Caco-2 (cell line): ENCODE measurements at places on chromosomes 4 and X.

DNA sequence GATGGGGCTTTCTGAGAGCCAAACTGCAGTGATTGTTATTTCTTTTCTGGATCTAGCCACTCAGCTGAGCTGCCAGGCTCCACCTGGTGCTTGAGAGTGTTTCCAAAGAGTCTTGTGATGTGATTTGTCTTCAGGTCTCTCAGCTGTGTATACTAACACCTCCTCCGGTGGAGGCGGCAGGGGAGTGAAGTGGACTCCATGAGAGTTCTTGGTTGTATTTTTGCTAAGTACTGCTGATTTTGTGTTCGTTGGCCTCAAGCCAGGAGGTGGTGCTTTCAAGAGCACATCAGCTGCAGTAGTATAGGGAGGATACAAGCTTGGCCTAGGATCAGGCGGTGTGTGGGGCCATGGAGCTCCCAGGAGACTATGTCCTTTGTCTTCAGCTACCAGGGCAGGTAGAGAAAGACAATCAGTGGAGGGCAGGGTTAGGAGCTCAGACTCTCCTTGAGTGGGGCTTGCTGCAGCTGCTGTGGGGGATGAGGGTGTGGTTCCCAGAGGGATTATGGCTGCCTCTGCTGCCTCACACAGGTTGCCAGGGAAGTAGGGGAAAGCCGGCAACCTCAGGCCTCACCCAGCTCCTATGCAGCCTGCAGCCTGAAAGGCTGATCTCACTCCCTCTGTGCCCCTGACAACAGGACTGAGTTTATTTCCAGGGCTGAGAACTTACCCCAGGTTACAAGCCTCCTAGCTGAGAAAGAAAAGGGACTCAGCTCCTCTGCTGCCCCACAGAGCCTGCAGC lies 62.4 kb downstream of the NPFFR2 start:
- H3K27me3 ChIP-seq, result no peaks in the 10 kb centered on the region
- no peaks in the 10 kb centered on the region for H3K36me3 ChIP-seq
- no peak for DNase-seq
- no peaks in the 10 kb centered on the region for H3K4me1 ChIP-seq

- no peaks in the 10 kb centered on the region; the same call in 1 of the 2 replicates for H3K27me3 ChIP-seq
- no peak overlapping the region for H3K4me3 ChIP-seq
- H3K36me3 ChIP-seq, result no peaks in the 10 kb centered on the region
- no peak for DNase-seq
- no peak overlapping the region for H3K27ac ChIP-seq
Observed at GRCh38 chr4:23970201-23970850, 80.5 kb upstream of the PPARGC1A start.

DNA sequence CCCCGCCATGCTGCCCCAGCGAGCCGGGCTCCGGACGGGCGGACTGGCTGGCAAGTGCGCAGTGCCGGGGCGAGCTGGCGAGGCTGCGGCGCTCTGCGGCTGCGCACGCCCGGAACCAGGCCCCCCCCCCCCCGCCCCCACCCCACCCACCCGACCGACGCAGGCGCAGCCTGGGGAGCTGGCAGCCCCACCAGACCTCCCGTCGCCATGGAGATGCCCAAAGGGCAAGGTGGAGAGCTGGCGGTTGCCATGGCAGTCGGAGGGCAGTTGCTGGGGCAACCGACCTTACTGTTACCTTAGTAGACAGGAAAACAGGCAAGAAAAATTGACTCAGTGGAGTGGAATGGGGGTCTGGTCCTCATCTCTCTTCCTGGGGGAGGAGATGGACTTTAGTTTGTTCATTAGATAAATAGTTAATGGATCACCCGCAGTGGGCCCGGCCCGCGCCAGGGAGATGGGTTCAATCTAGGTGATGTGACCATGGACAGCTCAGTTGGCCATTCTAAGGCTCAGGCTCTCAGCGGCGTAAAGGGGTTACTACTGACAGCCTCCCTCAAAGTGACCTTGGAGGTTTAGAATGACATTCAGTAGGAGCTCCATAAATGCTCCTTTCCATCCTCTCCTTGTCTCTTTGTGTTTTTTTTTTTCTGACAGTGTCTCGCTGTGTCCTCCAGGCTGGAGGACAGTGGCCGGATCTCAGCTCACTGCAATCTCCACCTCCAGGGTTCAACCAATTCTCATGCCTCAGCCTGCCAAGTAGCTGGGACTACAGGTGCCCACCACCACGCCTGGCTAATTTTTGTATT lies at the start of gene PCSK1N:
Gene PCSK1N, minus strand, starts transcription at position 87 of the 806 bp plus-strand sequence. Its CDS starts 78 bp downstream, at position 9.
- H3K4me1 ChIP-seq, result no peaks in the 10 kb centered on the region
- no peaks in the 10 kb centered on the region for H3K36me3 ChIP-seq
- peak; percentile 20 for DNase-seq
- H3K4me3 ChIP-seq, result peak within 1 kb of the TSS; percentile 51
- H3K27me3 ChIP-seq, result no peaks in the 10 kb centered on the region
- H3K27ac ChIP-seq, result no peak within 1 kb of the TSS

- H3K36me3 ChIP-seq, result no peaks in the 10 kb centered on the region
- H3K4me3 ChIP-seq, result no peak overlapping the region
- H3K4me1 ChIP-seq, result no peaks in the 10 kb centered on the region
- H3K27me3 ChIP-seq, result no peaks in the 10 kb centered on the region
- H3K27ac ChIP-seq, result no peak overlapping the region
- no peak for DNase-seq
Observed at GRCh38 chr4:25098964-25099891, 61.0 kb downstream of the SEPSECS start.

GRCh38 chr4:153393397-153393796 lies 48.9 kb downstream of the MND1 start:
- H3K4me3 ChIP-seq, result no peak overlapping the region
- DNase-seq, result no peak
- no peak overlapping the region for H3K27ac ChIP-seq
- no peaks in the 10 kb centered on the region for H3K27me3 ChIP-seq
- no peaks in the 10 kb centered on the region for H3K36me3 ChIP-seq

- DNase-seq, result no peak
- H3K27me3 ChIP-seq, result no peaks in the 10 kb centered on the region
- no peak overlapping the region for H3K4me3 ChIP-seq
Observed at GRCh38 chr4:7506119-7506518, 71.4 kb upstream of the PSAPL1 start.

DNA sequence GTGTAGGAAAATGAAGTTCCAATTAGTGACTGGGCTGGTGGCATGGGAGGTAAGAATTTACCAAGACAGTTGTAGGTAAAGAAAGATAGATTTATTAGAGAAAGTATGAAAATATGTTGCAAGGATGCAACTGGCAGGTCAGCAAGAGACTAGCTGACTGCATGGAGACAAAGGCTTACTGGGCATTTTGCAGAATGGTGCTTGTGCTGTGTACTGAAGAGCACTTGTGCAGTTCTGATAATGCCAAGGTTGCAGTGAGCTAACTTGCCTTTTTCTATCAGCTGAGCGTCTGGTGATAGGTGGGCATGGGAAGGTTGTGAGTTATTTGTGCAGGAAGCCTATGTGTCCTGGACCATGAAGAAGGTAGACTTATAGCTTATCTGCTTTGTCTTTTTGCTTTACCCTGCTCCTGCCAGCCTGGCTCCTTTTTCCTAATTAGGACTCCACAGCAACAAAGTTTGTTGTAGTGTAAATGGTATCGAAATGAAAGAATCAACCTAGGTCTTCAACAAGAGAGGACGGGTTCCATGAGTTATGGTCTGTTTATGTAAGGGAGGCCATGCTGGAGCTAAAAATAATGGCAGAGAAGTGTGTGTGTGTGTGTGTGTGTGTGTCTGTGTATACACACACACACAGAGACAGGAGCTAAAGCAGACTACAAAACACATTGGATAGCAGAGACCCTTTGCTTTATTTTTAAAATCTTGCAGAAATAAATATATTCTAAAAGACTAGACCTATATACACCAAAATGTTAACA lies 15.0 kb downstream of the BST1 start:
- no peak overlapping the region for H3K27ac ChIP-seq
- H3K4me1 ChIP-seq, result no peaks in the 10 kb centered on the region
- no peak overlapping the region for H3K4me3 ChIP-seq

DNA sequence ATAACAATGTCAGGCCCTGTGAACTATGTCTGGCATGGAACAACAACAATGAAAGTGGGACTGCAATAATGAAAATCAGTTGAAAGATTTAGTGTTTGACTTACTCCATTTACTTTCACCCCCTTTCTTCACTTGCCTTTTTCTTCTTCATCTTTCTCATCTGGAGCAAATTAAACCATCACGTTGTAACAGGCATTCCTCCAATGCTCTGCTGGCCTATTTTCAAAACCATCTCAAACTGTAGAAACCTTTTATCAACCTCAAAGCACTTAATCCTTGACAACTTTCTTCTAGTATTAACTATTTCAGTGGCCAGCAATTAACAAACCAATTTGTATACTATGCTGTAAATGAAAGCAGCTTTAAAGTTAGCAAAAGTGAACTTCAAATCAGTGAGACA lies 8.3 kb downstream of the KLHL13 start:
- DNase-seq, result no peak
- H3K4me1 ChIP-seq, result no peaks in the 10 kb centered on the region
- no peaks in the 10 kb centered on the region for H3K27me3 ChIP-seq
- H3K4me3 ChIP-seq, result no peak overlapping the region
- no peak overlapping the region for H3K27ac ChIP-seq
- H3K36me3 ChIP-seq, result no peaks in the 10 kb centered on the region

GRCh38 chr4:22202246-22202974 lies 253.8 kb upstream of the KCNIP4 start:
- no peak for DNase-seq
- H3K4me1 ChIP-seq, result no peaks in the 10 kb centered on the region
- no peak overlapping the region for H3K4me3 ChIP-seq
- H3K27me3 ChIP-seq, result no peaks in the 10 kb centered on the region

DNA sequence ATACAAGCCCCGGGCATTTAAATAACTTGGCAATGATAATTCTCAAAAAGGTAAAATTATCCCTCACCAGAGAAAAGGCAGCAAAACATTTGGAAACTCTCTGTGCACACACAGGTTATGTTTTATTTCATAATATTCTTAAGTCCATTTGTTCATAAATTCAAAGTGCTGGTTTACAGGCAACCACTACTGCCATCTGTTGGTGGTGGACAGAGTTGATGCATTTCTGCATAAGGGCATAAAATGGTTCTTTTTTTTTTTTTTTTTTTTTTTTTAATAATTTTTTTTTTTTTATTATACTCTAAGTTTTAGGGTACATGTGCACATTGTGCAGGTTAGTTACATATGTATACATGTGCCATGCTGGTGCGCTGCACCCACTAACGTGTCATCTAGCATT lies 31.5 kb upstream of the IL21 start:
- DNase-seq, result no peak
- H3K27ac ChIP-seq, result no peak overlapping the region
- no peaks in the 10 kb centered on the region for H3K36me3 ChIP-seq
- H3K4me1 ChIP-seq, result 0 out of 2 replicates have a peak, but pooled peaks cover 5% of the 10 kb centered on the region

DNA sequence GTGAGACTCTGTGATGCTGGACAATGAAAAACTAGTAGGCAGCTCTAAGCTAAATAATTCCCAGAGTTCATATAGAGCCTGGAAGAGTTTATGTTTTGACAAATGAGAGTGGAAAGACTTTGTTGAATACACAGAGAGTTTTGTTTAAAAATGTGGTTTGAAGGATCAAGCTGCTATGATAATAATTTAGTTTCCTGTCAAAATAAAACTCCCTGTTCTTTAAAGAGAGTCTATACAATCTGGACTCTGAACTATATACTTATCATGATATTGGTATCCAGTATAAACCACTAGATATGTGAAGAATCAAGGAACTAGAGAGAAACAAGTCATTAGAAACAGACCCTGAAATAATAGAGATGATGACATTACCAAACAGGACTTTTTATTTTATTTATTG lies 158.6 kb downstream of the C4orf33 start:
- H3K4me1 ChIP-seq, result no peaks in the 10 kb centered on the region
- H3K27me3 ChIP-seq, result no peaks in the 10 kb centered on the region
- no peak overlapping the region for H3K4me3 ChIP-seq
- no peak overlapping the region for H3K27ac ChIP-seq
- no peak for DNase-seq

DNA sequence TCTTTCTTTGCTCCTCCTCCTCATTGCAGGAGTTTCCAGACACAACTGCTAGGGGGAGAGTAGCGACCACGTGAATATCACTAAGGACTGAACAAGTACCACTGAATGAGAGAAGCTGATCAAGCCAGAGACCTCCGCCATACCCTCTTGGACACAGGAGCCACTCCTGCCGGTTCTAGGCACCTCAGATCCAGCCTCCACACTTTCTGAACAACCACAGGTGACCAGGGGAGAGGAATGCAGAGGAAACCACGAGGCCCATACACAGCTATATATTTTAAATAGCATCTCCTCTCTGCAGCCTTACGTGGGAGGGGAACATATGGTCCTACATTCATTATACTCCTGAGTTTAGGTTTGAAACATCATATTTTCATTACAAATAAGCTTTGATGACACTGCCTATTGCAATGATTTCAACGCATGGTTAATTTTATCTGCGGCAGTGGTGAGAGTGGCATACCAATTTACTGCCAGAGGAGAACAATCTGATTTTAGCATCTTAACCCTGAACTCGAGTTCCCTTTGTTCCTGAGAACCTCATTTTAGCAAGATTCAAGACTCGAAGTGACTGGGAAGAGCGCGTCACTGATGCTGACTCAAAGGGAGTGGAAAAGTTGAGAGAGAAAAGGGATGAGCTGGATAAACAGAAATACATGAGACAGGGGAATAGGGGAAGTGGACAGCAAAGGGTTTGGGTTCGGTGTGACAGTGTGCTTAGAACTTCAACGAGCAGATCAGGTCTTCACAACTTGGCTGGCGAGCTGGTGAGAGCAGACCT lies 231.7 kb upstream of the PPARGC1A start:
- no peaks in the 10 kb centered on the region for H3K4me1 ChIP-seq
- H3K27ac ChIP-seq, result no peak overlapping the region
- H3K27me3 ChIP-seq, result no peaks in the 10 kb centered on the region
- no peak overlapping the region for H3K4me3 ChIP-seq
- no peaks in the 10 kb centered on the region for H3K36me3 ChIP-seq
- no peak for DNase-seq

- H3K36me3 ChIP-seq, result no peaks in the 10 kb centered on the region
- no peaks in the 10 kb centered on the region for H3K27me3 ChIP-seq
- DNase-seq, result no peak
- no peaks in the 10 kb centered on the region for H3K4me1 ChIP-seq
- no peak overlapping the region for H3K4me3 ChIP-seq
Observed at GRCh38 chr4:127214931-127215330, 417.8 kb upstream of the INTU start.

- H3K27me3 ChIP-seq, result no peaks in the 10 kb centered on the region
- H3K36me3 ChIP-seq, result no peaks in the 10 kb centered on the region
- no peak overlapping the region for H3K4me3 ChIP-seq
- H3K4me1 ChIP-seq, result no peaks in the 10 kb centered on the region
- H3K27ac ChIP-seq, result no peak overlapping the region
Observed at GRCh38 chr4:5988086-5988845, 30.0 kb downstream of the C4orf50 start.

DNA sequence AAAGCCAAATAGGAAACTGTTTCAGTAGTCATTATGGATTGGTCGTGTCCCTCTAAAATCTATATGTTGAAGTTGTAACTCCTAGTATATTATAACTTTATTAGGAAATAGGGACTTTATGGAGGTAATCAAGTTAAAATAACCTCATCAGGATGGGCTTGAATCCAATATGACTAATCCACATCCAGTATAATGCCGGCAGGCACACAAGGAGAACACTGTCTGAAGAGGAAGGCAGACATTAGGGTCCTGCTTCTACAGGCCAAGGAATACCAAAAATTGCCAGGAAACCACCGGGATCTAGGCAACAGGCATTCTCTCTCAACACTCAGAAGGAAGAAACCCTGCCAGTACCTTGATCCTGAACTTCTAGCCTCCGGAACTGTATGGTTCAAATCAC lies 130.3 kb downstream of the ATP10D start:
- no peaks in the 10 kb centered on the region for H3K4me1 ChIP-seq
- no peak overlapping the region for H3K4me3 ChIP-seq
- no peaks in the 10 kb centered on the region for H3K27me3 ChIP-seq
- no peak for DNase-seq
- no peaks in the 10 kb centered on the region for H3K36me3 ChIP-seq
